ENCODE measurements at places on chromosomes 11 and 22.

DNA sequence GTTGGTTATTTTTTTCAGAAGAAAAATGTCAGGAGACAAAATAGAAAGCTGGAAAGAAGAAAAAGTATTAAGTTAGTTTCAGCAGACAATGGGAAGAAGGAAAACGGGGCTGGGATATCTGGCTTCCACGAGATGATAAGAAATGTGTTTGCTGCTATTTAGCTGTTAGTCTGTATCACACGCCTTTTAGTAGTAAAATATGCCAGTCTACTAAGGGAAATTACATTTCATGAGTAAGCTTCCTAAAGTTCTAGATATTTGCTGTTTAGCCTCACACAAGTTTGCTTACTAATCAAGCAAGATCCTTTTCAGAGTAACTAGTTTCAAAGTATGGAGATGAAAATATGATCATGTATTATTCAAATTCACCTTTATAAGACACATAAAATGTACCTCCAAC lies 1.5 kb downstream of the OR51B4 start:
- no peak for DNase-seq

- DNase-seq: no peak
Observed at GRCh38 chr22:41075946-41076345, 16.4 kb upstream of the EP300 start.

GRCh38 chr22:42820045-42820763 lies 36.9 kb downstream of the ARFGAP3 start:
- peak; percentile 51 for DNase-seq

DNA sequence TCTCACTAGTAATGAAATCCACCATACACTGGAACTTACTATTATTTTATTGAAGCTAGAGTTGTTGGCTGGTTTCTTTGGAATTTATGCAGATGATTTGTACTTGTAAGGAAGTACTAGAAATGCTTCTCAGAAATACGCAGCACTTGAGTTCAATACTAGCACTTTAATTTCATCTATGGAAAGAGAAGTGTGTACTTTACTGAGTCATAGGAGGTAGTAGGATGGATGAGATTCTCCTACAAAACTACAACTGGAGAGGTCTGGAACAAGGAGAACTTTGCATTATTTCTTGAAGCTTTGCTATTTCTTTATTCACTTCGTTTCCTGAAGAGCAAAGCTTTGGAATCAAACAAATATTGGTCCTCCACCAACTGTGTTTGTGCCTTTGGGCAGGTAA lies 44.1 kb upstream of the CCDC90B start:
- no peak for DNase-seq

DNA sequence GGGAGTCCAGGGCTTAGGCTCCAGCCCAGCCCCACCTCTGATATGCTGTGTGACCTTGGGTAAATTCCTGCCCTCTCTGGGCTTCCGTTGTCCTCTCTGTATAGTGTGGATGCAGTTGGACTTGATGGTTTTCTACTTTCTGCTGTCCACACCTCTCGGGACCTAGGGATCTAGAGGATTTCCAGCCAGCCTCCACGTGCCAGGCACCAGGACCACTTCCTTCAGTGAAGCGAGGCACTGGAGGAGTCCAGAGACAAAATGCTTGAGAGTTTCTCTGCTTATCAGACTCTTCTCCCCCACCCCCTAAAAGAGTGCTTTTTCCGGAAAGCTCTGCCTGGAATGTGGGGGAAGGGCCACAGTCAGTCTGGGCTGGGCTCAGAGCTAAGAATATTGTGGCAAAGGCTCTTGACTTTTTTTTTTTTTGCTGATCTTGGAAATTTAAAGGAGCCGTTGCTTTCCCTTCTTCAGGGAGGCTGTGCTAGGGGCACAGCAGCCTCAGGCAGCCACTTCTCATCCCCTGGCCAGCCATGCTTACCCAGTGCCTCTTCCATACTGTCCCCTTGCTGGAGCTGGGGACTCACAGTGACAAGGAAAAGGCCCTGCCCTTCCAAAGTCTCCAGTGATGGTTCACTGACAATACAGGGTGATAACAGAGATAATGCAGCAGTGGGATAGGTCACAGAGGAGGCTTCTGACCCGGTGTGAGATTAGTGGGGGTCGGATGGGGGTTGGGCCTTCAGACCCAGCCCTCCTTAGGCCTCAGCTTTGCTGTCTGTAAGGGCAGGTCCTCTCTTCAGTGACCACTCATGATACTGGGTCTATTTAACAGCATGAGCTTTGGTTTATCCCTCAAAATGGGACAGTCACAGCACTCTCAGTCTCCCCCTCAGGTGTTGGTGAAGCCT lies 2.9 kb upstream of the SERPINH1 start:
- DNase-seq: no peak

DNA sequence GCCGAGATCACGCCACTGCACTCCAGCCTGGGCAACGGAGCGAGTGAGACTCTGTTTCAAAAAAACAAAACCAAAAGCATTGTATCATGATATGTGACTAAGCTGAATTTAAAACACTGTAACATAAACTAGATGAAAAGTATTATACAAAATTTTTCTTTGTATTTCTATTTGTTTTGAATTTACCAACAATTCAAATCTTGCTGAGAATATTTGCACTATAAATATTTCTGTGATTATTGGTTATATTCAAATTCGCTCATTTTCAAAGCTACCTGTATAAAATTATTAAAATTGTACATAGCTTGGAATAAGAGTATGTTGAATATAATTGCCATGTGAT lies 101.9 kb upstream of the SERPIND1 start:
- no peak for DNase-seq
